Testis (tissue), 5 donors: ENCODE measurements at places on chromosomes 4 and X. TPM values are rescaled to one million over a fixed set of nuclear protein-coding genes. Genes with fewer than 3 reads are reported as not detected.

ACSL1 gene
- polyA plus RNA-seq = 81.8 TPM

HHIP gene
- polyA plus RNA-seq = 3.5 TPM

ANK2 gene
- polyA plus RNA-seq = 40.0 TPM

GLRB gene
- polyA plus RNA-seq = 2.6 TPM

TXK gene
- 3.1 TPM for polyA plus RNA-seq

PCSK1N gene
- polyA plus RNA-seq = 8.6 TPM

SYNPO2 gene
- 29.1 TPM for polyA plus RNA-seq

C4orf50 gene
- polyA plus RNA-seq = 1.1 TPM

GLUD2 gene
- polyA plus RNA-seq = 68.5 TPM

SPP1 gene
- 30.2 TPM for polyA plus RNA-seq

AKAP4 gene
- polyA plus RNA-seq = 296 TPM

GATA1 gene
- polyA plus RNA-seq = 1.3 TPM

CLNK gene
- polyA plus RNA-seq = 0.94 TPM
